ENCODE measurements at places on chromosomes 5 and 9.

GRCh38 chr9:93173365-93174051 is 10.4 kb upstream of the WNK2 start:
- DNase-seq = no peak

GRCh38 chr5:149857499-149857898 is 87.1 kb downstream of the PDE6A start:
- DNase-seq = no peak

- no peak for DNase-seq
Measured at GRCh38 chr9:119841016-119841415, 471.8 kb upstream of the BRINP1 start.

DNA sequence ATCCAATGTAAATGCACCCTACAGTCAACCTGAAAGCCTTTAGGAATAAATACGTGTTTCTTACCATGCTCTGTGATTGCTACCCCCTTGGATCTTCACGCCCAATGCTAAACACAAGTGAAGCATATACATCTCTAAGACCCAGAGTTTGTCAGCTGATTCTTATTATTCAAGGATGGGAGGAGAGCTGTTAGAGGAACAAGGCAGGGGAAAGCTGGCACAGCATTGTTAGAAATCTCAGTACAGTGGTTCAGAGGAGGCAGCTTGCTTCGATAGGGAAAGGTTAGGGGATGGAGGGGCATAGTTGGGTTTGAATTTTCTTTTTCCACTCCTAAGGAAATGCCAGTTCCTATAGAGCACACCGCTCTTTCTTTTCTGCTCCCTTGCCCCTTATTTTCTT is 16.7 kb upstream of the TAF11L2 start:
- no peak for DNase-seq

DNA sequence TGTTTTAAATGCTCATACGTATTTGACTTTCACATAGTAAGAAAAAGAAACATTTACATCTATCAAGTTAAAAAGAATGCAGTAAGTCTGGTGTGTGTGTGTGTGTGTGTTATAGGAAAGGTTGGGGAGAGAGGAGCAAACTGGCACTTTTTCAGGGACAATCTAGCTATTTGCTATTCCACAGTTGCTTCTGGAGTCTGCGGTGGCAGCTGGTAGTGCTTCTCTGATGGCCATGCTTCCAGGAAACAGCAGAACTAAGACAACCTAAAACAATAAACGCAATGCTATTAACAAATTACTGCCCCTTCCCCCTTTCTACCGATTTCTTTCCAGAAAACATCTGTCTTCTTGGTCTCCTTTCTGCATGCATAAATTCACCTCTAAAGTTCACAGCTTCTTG is 70.0 kb upstream of the CDH10 start:
- DNase-seq = no peak

DNA sequence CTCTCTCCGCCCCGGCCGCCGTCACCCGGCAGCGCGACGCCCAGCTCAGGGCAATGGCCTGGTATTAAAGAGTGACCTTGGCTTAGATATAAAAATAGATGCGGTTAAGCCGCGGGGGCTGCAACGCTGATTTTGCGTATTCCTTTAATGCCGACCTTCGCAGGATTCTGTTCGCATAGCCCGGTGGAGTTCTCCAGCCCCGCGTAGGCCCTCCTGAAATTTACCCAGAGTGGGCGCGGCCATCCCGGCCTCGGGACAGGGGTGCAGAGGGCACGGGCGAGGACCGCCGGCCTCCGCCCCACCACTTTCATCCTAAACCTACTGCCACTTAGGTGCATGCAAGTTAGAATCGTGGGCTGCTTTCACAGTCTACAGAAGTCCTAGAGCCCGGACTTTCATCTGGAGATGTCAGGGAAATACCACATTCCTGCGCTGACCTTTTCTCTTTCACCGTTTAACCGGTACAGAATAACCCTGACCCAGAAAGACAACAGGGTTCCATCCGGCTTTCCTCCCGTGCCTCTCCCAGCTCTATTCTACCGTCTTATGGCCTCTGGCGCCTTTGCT is 492 bp upstream of the FAM169A start:
- DNase-seq = peak; percentile 35

- no peak for DNase-seq
Measured at GRCh38 chr9:18806232-18807080, 226.6 kb downstream of the SAXO1 start.

DNA sequence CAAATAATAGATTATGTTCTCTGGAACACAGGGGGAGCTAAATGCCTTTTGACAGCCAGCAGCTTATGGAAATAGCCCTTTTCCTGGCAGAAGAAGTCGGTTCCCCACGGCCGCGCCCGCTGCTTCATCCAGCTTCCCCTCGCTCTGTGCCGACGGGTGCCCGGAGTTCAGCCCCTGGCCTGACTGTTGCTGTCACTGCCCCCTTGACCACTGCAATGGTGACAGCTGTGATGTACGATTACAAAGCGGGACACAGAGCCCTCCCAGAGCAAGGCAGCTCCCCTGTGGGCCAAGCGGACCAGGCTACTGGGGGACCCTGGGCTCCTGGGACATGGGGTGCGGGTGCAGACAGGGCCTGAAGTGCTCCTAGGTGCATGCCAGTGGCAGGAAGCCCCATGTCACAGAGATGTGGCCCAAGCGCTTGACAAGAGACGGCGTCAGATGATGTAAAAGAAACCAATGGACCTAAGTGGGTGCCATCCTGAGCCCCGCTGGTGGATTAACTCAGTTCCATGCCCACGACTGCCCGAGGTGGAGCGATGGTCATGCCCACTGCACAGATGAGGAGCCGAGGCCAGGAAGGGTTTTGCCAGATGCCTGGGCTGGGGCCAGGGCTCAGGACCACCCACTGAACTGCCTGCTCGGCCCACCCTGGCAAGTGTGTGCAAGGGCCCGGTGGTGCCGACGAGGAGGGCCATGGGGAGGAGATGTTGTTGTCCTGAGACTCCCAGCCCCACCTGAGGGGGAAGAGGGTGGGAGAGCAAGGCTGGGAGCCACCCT is 13.2 kb upstream of the CLPTM1L start:
- DNase-seq = no peak

GRCh38 chr5:174218162-174218561 is 172.7 kb downstream of the NSG2 start:
- DNase-seq = no peak

DNA sequence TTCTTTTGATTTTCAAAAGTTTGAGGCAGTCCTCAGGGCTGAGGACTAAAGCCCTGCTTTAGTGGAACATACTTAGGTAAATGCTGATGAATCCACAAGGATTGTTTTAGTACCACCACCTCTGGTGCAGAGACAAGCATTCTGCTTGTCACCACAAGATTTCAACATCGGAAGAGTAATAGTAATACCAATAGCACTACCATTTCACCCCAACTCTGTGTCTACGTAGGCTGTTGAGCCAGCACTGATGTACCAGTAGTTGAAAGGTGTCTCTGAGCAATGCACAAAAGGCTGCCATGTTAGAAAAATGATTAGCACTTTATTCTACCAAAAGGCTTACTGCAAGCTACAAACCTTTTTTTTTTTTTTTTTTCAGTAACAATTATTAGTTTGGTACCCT is 213.2 kb upstream of the SLC24A2 start:
- no peak for DNase-seq

GRCh38 chr5:103109277-103109676 is 10.7 kb downstream of the GIN1 start:
- no peak for DNase-seq

DNA sequence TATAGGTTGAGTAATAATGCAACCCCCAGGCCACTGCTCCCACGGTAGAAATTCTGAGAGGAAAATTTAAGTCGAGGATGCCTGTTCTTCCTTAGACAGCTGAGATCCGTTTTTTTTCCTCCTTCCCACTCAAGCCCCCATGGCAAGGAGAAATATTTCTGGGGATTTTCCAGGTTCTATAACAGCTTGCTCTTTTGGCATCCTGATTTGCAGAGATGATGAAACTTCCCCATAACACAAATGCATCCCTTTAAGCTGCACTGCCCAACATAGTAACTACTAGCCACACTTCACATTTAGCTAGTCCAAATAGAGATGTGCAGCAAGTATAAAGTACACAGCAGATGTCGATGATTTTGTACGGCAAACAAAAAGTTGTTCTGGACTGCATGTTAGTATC is 32.5 kb upstream of the GNA14 start:
- no peak for DNase-seq

DNA sequence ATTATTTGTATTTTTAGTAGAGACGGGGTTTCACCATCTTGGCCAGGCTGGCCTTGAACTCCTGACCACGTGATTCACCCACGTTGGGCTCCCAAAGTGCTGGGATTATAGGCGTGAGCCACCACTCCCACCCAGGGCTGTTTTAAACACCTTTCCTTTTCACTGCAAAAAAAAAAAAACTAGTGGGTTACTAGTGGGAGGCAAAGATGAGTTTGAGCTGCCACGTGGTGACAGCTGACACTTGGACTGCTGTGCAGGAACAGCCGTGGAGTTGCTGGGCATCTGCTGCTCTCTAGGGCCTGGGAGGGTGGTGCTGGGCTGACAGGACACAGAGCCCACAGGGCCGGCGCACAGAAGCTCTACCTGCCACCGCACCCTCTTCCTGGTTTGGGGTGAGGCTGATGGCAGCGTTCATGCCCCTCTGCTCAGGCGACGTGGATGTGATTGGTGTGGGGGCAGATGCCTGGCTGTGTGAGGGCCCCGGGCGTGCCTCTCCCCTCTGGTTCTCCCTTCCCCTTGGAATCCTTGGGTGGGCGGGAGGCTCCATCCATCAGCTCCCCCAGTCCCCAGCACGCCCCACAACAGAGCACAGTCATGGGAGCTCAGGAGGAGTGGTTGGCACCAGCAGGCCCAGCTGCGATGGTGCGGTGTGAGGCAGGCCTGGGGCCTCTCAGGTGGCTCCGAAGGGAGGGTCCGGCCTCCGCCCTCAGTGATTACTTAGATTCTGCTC is 16.9 kb downstream of the RABL6 start:
- DNase-seq = no peak

DNA sequence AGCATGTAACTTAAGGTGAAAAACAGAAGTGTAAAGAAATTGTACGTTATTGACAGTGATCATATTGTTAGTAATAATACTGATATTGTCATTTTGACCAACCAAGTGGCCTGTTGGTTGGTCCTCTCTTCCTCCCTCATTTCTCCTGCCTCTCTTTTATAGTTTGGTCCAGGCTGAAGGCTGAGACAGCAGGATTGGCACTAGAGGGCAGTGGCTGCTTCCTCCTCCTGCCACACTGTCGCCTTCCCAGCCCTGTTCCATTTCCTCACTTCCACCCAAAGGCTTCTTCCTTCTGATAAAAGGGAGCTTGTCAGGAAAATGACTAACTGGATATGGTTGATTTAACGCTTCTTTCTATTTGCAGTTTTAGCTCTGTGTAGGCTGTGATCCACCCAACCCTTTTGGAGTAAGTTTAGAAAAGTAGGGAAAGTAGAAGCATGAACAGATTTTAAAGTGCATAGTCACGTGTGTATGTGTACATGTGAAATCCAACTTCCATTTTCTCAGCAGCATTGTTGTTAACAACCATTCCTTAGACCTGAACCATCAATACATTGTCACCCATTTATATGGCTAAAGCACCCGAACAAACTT is 35.6 kb downstream of the PTCD2 start:
- DNase-seq = no peak

DNA sequence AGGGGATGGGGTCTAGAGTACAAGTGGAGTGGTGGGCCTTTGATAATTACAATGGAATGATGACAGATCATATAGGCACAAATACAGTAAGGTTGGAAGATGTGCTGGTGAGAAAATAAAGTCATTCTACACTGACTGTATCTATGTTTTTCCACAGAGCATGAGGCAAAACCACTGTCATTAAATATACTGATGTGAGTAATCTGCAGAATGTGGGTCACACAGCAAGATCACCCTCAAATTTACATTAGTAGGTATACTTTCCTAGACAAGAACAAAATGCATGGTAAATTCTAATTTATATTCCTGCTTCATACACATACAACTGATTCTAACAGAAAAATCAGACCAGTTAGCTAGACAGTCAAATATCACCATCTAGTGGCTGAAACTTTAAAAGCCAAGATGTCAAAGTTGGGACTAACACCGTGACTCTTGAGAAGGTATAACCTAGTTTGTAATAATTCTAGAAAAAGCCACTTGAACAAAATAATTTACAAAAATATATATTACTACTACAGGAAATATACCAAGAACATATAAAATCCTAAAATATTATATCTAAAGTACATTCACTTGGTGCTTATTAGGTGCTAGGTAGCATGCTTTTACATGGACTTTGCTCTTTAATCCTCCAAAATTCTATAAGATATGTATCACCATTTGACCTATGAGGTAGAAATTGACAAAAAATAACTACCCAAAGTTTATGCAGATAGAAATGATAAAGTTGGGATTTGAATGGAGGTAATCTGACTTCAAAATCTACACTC is 19.5 kb downstream of the TTC33 start:
- DNase-seq = no peak

DNA sequence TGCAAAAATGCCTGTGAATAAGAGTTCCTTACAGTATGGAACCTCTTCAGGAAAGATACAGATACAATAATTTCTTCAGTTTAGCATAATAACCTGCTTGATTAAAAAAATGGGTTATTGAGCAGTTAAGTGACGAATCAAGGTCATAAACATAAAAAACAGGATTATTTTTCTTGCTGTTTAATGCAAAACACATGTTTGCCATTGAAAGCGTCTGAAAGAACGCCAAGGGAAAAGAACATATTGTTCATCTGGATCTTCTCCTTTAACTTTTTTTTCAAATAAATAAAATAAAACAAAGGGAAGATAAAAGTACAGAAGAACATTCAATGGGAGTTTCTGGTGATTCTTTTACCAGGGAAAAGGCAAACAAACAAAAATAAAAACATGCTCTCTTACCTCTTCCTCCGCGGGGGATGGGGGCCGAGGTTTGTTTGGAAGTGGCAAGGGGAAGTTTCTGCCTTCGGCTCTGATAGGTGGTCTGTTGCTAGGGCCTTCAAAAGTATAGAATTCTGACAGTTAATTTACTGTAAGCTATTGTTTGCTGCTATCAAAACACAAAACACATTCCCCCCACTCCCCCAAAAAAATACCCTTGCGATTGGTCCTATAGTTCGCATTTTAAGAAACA is 20.1 kb downstream of the C5orf58 start:
- no peak for DNase-seq

DNA sequence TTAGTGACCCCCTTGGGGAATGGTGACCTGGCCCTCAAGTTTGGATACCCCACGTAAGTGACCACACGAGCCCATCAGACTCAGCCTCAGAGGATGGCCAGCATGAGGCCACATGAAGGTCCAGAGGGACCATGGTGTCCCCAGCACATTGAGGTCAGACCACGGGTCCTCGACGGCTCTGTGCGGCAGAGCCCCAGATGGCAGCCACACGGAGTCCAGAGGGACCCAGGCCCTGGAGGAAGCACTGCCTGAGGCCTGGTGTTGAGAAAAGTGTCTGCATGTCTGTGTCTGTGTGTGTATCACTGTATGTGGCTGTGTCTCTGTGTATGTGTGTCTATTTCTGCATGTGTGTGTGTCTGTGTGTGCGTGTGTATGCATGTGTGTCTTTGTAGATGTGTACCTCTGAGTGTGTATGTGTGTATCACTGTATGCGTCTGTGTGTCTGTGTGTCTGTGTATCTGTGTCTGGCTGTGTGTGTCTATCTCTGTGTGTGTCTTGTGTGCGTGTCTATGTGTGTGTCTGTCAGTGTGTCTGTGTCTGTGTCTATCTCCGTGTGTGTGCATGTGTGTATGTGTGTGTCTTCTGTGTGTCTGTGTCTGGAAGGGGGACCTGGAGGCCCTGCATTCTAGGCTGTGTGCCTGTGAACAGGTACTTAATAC is 992 bp downstream of the LCNL1 start:
- no peak for DNase-seq
